Mononuclear cell (primary cell): ENCODE measurements at places on chromosomes 4 and X. TPM values are rescaled to one million over a fixed set of nuclear protein-coding genes. Genes with fewer than 3 reads are reported as not detected.

Gene GSX2
- total RNA-seq, result not detected

Gene UBA1
- total RNA-seq, result 53.2 TPM

Gene TLR1
- 71.5 TPM for total RNA-seq

Gene USP17L18
- total RNA-seq, result not detected

Gene STOX2
- under 0.01 TPM for total RNA-seq

Gene TEC
- total RNA-seq, result 7.2 TPM

Gene PF4V1
- total RNA-seq, result 17.6 TPM

Gene SSX4B
- total RNA-seq, result not detected

Gene ADAMTS3
- total RNA-seq, result not detected

Gene FGF5
- total RNA-seq, result not detected

Gene PNMA6A
- 0.10 TPM for total RNA-seq

Gene DDX53
- not detected for total RNA-seq

Gene DOK7
- total RNA-seq, result 0.63 TPM

Gene SAGE1
- total RNA-seq, result not detected

Gene TCEAL6
- not detected for total RNA-seq

Gene C4orf50
- total RNA-seq, result 0.21 TPM

Gene OPRPN
- total RNA-seq, result 0.52 TPM

Gene MAGEA10
- not detected for total RNA-seq

Gene BDH2
- total RNA-seq, result 11.2 TPM

Gene DGKK
- 0.31 TPM for total RNA-seq

Gene SHROOM4
- total RNA-seq, result 0.31 TPM

Gene GPM6B
- total RNA-seq, result 0.21 TPM

Gene FSTL5
- total RNA-seq, result under 0.01 TPM
